ENCODE measurements at places on chromosomes 11 and 22.

DNA sequence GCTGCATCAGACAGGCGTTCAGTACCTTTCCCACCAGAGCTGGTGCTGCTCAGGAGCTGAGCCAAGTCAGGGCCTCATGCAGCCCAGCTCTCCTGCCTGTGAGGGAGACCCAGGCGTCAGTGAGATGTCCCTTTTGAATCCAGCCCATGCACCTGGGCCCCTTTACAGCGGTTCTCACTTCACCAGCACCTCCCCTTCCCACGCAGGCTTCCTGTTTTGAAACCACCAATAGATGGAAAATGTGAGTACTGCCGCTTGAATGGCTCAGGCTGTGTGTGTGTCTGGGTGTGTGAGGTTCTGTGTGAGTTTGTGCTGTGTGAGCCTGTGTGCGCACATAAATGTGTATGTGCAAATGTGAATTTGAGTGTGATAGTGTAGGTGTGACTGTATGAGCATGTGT, 88.4 kb downstream of the UBASH3B start:
- peak; percentile 73 for DNase-seq

DNA sequence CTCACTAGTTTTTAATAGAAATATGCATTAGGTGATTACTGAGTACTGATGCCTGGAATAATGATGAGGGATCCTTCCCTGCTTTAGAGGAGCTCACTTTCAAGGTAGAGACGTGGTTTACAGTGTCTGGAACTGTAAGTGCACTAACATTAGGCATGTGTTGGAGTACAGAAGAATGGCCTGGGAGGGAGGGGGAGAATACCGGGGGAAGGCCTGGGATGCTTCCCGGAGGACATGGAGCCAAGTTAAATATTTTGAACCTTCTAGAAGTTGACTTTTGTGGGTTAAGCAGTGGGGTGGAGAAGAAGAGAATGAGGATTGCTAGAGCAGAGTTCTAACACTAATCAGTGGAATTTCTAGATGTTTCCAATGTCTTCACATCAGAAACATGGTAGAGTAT, 261.6 kb downstream of the NELL1 start:
- DNase-seq: no peak

DNA sequence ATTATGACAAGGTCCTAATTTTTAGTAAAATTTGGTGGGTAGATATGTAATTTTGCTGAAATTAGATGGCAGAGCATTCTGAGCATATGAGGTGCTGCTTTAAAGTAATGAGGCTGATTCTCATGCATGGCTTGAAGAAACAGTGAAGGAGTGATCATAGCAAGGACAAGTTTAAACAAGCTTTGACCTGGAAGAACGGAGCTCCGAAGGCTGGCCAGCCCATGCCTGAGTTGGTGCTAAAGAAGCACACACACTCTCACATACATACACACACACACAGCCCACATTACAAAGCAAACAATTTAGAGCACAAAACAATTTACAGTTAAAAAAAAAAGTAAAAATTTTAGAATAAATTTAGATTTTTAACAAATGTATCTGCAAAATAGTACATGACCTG, 150.7 kb downstream of the DCDC1 start:
- DNase-seq: no peak

GRCh38 chr11:69935941-69936505, 116.8 kb upstream of the FGF3 start:
- DNase-seq: no peak

DNA sequence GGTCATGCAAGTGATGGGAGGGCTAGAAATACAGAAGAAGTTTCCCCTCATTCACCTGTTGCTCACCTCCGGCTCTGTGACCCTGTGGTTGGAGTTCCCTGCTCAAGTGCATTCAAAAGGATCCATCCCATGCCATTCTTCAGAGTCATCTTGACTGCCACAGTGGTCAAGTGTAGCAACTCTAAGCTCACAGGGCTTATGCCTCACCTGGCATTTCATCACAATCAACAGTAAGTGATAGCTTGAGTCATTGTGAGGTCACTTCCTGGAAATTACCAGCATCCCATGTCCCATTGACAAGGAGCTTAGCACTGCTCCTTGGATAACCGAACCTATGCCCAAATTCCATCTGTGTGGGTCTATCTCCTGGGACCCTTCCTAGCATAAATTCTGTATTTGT, 55.6 kb downstream of the OR4C45 start:
- no peak for DNase-seq

DNA sequence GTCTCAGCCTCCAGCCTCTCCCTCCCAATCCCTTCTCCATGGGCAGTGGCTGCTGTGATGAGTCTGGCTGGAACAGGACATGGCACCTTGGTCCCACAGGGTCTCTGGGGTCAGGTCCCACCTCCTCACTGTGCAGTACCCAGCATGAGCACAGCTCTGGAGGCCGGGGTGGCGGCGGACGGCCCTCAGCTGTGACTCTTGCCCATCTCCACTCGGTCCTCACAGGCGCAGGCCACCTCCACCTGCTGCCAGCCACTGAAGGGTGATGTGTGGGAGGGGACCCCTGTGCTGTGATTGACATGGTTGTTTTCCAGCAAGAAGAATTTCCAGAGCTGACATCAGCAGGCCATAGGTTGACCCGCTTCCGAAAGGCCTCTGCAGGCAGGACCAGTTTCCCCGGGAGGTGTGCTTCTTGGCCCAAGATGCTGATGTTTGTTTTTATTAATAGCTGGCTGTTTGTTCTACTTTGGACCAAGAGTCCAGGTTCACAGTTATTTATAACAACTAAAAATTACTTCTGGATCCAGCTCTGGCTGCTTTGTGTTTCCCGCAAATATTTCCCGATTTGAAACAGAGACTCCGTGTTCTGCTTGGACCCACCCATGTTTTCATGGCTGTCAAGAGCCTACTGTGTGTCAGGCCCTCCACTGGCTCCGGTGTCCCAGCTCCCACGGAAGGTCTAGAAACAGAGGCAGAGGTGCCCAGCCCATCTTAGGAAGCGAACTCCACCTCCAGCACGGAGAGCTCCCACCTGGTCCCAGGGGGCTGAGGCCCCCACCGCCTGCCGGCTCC, 45.7 kb downstream of the SCUBE1 start:
- DNase-seq: no peak

- no peak for DNase-seq
Measured at GRCh38 chr11:2312232-2313042, 10.6 kb downstream of the TSPAN32 start.

DNA sequence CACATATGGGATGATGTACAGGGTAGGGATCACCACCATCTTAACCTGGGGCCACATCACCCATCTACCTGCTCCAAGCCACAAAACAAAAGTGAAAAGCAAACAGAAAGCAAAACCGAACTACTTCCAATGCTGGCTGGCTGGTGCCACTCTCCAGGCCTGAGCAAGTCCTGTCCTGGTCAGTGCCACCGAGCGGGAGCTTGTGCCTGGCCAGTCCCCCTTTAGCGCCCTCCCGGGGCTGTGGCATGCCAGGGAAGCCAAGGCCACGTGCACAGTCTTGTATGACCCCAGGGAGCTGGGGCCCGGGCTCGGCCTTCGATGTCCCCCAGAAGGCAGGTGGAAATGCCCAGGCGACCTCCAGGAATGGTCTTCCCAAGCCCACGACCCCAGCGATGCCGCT, 17.9 kb upstream of the NAP1L4 start:
- DNase-seq: no peak

GRCh38 chr11:47714554-47715081, 551 bp downstream of the AGBL2 start:
- DNase-seq: peak; percentile 9

- no peak for DNase-seq
Measured at GRCh38 chr22:44159221-44159620, 21.5 kb upstream of the PARVG start.

GRCh38 chr22:34526681-34527080, 539.3 kb upstream of the ISX start:
- no peak for DNase-seq

- no peak for DNase-seq
Measured at GRCh38 chr22:20741634-20742581, 32.0 kb upstream of the SERPIND1 start.

- DNase-seq: no peak
Measured at GRCh38 chr11:18225913-18226312, 10.7 kb downstream of the SAA4 start.

DNA sequence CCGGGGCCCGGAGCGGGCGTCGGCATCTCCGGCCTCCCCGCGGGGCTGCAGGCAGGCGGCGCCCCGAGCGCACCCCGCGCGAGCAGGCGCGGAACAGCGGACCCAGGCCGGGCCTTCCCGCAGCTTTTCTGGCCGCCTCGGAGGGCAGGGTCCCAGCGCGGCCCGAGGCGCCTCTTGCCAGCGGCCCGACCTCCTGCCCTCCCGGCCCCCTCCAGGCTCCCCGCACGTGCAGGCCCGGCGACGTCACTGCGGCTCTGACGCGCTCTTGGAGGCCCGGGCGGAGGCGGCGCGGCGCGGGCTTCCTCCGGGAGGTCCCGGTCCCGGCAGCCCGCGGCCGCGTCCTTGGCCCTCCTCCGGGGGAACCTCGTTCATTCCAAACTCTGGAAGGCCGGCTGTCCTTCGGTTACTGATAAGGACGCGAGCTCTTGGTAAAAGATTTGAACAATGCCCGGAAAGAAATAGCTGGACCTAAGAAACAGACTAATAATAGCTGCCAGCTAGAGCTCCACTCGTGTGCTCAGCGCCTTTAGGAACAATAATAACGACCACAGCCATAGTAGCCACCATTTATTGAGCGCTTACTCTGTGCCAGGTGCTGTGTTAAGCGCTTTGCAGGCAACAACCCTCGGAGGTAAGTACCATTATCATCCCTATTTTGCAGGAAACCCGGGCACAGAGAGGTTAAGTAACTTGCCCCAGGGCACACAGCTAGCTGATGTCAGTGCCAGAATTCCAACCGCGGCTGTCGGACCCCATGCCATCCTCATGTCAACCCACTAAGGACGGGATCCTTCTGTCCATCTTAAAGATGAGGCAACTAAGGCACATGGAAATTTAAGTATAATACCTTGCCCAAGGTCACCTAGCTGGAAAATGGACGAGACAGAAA, 39.1 kb upstream of the CREB3L1 start:
- DNase-seq: peak; percentile 43

- no peak for DNase-seq
Measured at GRCh38 chr11:2824851-2825250, 60.7 kb downstream of the CDKN1C start.

- DNase-seq: no peak
Measured at GRCh38 chr11:67607507-67607906, 771 bp downstream of the NDUFV1 start.

DNA sequence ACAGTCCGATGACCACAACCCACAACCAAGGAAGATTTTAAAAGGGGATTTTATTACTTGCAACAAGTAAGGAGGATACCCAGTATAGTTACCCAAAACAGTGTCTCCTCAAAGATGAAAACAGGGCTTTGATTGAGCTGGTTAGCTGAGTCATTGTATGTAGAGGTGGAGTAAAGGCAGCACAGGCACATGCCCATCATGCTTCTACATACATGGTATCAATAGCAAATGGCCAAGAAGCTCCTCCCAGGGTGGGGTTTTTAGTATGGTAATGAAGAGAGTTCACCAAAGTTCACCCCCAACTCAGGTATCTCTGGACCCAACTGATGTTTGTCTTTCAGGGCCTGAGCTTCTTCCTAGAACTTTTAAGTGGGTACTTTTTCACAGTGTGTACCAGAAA, 157.1 kb upstream of the CEP126 start:
- no peak for DNase-seq

DNA sequence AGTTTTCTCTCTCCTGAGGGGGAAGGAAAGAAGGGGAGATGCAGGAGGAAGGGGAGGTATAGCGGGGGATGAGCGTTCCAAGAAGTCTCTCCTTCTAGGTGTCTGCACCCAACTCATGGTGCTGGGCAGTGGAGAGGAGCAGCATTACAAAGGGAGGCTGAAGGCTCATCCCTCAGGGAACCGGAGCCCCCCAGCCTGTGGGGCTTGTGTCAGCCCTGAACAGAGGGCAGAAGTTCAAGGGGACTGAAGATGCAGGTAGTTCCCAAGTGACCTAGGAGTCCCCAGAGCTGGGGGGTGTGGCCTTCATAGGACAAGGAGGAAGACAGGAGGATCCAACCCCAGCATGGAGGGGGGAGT, 1.8 kb downstream of the C11orf68 start:
- DNase-seq: no peak

DNA sequence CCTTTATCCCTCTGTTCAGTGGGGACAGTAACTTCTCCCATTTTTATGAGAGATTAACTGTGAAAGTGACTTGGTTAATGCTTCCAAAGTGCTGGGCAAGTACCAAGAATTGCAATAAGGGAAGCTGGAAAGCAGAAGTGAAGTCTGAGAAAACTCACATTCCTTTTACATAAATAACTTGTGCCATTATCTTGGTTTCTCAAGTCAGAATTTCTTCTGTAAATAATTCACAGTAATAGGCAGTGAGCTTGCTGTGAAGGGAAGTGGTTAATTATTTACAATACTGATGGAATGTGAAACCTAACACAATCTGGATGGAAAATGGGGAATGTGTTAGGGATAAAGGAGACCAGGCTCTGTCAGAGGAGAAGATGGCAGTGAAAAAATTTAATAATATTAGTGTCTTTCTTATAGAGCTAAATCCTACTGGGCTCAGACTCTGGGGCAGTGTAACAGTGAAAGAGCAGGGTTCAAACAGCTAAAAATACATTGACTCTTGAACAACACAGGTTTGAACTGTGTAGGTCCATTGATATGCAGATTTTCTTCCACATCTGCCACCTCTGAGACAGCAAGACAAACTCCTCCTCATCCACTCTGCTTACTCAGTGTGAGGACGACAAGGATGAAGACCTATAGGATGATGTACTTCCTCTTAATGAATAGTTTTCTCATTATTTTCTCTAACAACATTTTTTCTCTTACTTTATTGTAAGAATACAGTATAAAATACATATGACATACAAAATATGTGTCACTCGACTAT, 251.5 kb upstream of the ISX start:
- DNase-seq: no peak

DNA sequence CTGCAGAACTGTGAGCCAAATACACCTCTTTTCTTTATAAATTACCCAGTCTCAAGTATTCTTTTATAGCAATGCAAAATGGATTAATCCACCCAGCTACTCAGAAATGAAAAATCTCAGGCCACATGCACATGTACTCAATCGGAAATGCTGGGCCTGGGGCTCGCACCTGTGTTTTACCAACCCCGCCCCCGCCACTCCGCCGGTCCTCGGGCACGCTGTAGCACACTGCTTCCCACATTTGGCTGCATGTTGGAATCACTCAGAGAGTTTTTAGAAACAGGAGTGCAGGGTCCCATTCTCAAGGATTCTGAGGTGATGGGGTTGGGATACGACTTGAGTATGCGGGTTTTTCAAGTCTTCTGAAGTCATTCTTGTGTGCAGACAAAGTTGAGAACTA, 284.4 kb downstream of the NTM start:
- DNase-seq: no peak

All from muscle of arm (tissue), 14 donors.